GM23248 (cell line): ENCODE measurements at places on chromosomes 16 and 17.

GRCh38 chr16:1333149-1333812 lies at the start of gene BAIAP3:
Gene BAIAP3 (plus strand): TSS chr16:1333645. CDS start chr16:1338550, 4,905 bp downstream.
- DNase-seq = peak; percentile 75

DNA sequence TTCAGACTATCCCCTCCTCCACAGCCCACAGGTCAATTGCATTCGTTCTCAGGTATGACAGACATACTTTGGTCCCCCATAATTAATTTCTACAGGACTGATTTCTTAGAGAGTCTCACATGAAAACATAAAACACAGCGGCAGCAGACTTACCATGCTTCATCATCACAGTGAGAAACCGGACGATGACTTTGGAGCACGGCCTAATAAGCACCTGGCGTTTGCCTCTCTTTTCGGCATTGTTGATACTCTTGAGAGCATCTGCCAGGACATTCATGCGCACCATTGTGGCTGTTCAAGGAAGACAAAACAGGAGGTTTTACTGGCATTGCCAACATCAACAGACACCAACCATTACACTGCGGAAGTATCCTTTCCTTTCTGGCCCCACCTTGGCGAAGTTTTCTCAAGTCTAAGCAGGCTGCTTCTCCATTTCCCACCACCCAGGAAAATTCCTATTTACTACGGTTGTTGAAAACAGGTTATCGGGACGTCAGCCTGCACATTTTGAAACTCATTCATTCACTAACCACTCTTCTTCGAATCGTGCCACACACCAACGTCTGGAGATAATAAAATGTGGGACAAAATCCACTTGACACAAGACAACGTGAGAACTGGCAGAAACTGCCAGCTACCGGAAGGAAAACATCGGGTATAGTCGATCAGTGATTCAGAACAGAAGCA lies 1.2 kb downstream of the RPS15A start:
- peak; percentile 48 for DNase-seq

DNA sequence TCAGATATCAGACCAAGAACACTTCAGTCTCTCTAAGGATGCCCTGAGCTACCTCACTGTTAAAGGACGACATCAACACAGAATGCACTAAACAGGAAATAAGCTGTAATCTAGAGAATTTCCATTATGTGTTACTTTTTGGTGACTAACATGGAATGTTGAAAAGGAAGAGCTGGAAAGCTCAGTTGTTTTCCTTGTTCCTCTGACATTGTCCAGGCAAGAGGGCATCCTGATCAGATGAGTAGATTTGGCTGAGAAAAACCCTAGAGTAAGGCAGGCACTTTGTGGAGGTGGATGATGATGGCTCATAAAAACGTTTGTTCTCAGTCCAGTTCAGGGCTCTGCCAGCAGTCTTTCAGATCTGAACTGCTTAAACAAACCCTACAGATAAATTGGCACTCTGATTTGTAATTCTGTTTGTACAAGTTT lies 34.0 kb downstream of the DGKE start:
- peak; percentile 75 for DNase-seq

DNA sequence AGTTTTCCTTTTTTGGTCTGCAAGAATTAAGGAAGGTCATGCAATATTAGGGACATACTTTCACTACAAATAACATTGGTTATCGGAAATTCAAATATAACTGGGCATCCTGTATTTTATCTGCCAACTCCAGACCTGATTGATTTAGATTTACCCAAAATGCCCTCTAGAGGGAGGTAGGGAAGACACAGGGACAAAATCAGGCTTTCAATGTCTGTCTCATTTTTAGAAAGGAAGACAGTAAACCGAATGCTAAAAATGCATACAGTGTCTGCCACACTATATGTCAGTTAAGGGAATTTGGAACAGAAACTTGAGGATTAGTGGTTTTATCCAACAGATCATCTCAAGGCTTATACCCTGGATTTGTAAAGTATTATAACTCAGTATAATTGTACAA lies 161.7 kb upstream of the SOX9 start:
- peak; percentile 53 for DNase-seq

DNA sequence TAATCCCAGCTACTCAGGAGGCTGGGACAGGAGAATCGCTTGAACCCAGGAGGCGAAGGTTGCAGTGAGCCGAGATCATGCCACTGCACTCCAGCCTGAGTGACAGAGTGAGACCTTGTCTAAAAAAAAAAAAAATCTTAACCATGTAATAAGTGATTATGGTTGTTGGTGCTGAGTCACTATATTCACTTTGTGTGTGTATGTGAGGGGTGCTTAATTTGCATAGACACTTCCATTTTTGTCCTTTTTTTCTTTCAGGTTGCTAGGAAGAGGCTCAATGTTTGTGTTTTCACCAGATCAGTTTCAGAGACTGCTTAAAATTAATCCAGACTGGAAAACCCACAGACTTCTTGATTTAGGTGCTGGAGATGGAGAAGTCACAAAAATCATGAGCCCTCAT lies 18.2 kb downstream of the METTL9 start:
- DNase-seq = no peak

- no peak for DNase-seq
Observed at GRCh38 chr17:78095035-78095434, 33.5 kb downstream of the TMC6 start.

DNA sequence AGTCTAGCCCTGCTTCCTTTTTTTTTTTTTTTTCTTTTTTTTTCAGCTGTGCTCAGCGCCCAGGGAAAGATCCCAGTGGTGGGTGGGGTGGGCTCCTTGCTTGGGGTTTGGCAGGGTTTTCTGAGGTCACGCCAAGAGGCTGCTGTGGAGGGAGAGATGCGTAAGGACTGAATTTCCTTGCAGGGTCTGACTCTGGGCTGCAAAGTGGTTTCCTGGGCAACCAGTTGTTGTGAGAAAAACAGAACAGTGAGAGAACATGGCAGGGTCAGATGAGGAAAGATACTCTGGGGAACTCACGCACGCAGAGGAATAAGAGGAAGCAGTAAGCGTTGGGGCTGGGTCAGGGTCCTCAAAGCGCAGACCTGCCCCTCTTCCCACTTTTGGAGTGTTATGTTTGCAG lies 119.5 kb downstream of the IRF8 start:
- peak; percentile 34 for DNase-seq

- DNase-seq = peak; percentile 49
Observed at GRCh38 chr16:48613061-48613957, 3.3 kb upstream of the N4BP1 start.

DNA sequence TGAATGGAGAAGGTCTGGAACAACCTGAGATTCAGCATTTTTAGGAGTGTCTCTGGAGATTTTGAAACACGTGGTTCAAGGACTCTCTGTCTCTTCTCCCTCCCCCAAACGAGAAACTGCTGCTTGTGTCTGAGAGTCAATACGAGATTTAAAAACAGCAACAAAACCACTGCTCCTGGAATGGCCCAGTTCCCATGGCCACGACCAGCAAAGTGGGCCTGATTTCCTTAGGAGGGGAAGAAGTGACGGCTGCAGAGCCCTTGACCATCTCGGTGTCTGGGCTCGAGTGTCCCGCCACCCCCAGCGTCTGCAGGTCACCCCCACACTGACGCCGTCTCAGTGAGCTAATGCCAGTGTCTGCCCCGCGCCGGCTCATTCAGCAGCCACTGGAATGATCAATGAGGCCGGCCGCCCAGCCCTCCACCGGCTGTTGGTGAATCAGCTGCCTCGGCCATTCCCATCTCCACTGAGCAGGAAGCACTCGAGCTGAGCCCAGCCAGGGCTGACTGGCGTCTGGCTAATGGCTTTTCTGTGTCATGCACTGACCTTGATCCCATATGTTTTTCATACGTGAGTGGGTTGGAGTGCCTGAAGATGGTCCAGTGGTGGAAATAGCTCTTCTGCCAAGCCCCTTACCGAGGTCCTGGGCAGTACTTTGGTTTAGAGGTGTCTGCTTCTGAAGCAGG lies 151.8 kb downstream of the PITPNC1 start:
- DNase-seq = peak; percentile 99

DNA sequence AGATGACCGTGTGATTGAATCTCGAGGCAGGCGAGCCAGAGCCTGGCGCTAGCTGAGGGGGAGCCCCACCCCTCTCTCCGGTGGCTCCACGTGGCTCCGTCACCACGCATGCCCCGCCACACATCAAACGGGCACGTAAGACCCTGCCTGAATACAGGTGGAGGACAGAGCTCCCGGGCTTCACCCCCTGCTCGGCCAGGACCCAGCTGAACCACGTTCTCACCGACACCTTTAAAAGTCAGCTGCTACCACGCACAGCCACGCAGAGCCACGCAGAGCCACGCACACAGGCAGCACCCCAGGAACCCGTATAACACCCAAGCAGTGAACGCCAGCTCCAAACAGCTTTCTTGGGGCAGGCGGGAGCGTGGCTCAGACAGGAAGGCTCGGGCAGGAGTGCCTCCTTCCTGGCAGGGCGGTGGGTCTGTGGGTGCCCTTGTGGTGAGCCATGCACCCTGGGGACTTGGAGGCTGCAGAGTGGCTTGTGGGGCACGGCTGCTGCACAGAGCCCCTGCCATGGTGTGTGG lies 4.4 kb downstream of the TMEM204 start:
- no peak for DNase-seq

DNA sequence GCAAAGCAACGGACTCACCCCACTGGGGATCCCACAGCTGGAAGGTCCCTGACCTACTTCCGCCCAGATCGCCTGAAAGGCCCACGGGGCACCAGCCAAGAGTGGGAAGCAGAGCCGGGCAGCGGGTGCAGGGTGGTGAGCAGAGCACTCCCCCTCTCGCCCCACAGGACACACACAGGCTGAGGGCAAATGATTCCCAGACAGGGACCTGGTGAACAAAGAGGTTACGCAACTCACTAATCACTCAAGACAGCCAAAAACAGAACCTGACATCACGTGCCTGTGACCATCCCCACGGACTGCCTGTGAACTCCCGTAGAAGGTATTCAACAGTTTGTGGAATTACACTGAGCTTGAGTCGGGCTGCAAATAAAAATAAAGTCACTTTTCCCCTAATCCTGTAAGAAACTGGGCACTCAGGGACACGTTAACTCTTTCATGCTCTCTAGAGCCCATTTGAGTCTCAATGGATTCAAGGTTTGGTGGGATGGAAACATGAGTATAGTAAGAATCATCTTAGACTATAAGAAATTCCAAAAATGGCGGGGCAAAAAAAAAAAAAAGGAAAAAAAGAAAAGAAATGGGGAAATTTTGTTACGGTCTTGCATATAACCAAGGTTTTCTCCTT lies 396.1 kb downstream of the SOX9 start:
- DNase-seq = peak; percentile 12

DNA sequence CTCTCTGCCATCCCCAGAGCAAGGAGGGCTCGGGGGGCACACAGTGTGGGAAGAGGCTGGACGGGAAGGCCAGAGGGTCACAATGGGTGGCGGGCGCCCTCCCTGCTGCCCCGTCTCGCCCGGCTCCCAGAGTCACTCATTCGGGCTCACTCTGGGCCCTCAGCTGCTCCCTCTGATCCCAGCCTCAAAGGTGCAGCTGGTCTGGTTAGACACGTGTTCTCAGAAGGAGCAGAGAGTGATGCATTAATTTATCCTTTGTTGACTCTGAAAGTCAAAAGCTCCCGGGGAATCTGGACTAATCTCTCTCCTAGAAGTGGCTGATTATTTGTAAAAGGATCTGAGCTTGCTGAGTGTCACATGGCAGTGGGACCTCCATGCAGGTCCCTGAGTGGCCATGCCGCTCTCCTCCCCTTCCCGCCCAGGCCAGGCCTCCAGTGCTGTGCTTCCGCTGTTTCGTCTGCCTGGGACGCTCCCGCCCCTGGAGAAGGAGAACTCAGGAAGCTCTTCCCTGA lies 87.5 kb downstream of the SEC14L1 start:
- DNase-seq = no peak

DNA sequence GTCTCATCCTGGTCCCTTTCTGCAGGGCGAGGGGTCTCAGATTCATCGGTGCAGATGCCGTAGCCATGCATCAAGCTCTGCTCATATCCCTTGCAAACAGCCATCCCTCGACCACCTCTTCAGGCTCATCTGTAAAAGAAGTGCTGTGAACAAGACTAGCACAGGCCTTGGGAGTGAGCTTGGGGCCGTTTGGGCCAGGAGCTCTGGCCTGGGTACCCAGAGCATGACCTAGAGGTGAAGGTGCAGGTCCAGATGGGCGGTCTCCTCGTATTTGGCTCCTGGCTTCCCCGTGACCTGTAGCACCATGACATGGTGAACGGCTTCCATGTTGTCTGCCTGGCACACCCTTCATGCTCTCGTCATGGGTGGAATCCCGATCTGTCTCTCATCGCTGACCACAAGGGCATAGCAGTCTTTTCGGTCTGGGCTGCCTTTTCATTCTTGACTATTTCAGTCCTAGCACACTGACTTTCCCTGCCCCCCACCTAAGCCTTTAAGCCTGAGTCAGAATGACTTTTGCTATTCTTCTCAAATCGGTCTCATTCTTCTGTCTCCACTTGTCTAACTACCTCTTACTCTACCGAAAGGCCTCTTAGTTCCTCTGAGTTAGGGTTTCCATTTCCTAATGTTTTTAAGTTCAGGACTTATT lies 216.0 kb downstream of the FOXL1 start:
- no peak for DNase-seq

GRCh38 chr16:51949282-51949681 lies 597.7 kb downstream of the TOX3 start:
- DNase-seq = no peak

DNA sequence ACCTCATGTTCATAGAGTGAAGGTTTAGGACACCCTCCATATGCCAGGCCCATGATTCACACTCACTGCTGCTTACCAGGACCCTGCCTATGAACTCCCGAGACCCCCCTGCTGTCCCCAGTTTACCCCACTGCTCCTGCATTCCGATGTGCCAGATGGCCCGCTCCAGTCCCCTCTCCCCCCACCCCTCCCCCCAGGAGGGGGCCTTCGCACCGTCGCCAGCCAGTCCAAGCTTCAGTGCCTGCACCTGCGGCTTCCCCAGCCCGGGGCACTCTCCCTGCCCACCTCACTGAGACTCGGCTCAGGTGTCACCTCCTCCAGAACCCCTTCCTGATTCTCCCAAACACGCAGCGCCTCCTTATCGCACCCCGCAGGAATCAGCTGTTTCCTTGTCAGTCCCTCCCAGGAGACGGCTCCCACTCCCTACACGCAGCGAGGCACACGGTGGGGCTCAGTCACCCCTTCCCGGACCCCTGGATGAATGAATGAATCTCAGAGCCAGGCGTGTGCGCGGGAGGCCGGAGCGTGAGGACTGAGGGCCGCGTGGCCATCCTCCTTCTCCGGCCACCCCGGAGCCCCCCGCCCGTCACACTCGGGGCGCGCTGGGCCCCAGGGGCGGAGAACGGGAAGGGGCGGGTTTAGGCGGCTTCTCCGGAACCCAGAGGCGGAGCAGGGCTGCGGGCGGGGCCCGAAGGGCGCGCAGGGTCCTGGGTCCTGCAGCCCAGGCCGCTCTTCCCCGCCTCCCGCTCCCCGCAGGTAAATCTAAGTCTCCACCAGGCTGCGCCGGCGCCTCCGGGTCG lies 1.6 kb downstream of the MYO1C start:
- DNase-seq = peak; percentile 76

GRCh38 chr17:48250949-48251348 lies 143.4 kb downstream of the SNX11 start:
- DNase-seq = no peak

GRCh38 chr17:10837921-10838320 lies at the start of gene PIRT:
Gene PIRT (minus strand): TSS chr17:10838087. CDS start chr17:10825645, 12,442 bp downstream.
- no peak for DNase-seq

- no peak for DNase-seq
Observed at GRCh38 chr17:11943759-11944347, 53.4 kb downstream of the ZNF18 start.

GRCh38 chr17:28526381-28526780 lies 20.2 kb downstream of the FOXN1 start:
- DNase-seq = no peak
